ENCODE measurements at places on chromosomes 4 and X. TPM values are rescaled to one million over a fixed set of nuclear protein-coding genes. Genes with fewer than 3 reads are reported as not detected.

The NEUROG2 gene
- total RNA-seq: 0.12 TPM

The XK gene
- 0.14 TPM for total RNA-seq

The MAP9 gene
- 4.5 TPM for total RNA-seq

The CLNK gene
- total RNA-seq: 0.18 TPM

The KLB gene
- not detected for total RNA-seq

The PPEF1 gene
- total RNA-seq: not detected

The RIPPLY1 gene
- not detected for total RNA-seq

The FRAS1 gene
- 0.05 TPM for total RNA-seq

The PFKFB1 gene
- total RNA-seq: 1.2 TPM

The NAA11 gene
- total RNA-seq: not detected

- no peak for DNase-seq
Observed at GRCh38 chrX:107736781-107737531, 38.6 kb downstream of the TSC22D3 start.

GRCh38 chrX:153065389-153065788, 6.9 kb upstream of the PNMA6A start:
- no peak for DNase-seq

- peak; percentile 39 for DNase-seq
Observed at GRCh38 chrX:132292793-132293192, 73.5 kb upstream of the RAP2C start.

DNA sequence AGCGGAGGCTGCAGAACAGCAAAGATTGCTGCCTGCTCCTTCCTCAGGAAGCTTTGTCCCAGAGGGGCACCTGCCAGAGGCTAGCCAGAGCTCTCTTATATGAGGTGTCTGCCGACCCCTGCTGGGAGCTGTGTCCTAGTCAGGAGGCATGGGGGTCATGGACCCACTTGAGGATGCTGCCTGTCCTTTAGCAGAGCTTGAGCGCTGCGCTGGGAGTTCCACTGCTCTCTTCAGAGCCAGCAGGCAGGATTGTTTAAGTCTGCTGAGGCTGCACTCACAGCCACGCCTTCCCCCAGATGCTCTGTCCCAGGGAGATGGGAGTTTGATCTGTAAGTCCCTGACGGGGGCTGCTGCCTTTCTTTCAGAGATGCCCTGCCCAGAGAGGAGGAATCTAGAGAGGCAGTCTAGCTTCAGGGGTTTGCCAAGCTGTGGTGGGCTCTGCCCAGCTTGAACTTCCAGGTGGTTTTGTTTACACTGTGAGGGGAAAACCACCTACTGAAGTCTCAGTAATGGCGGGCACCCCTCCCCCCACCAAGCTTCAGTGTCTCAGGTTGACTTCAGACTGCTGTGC, 10.9 kb downstream of the DCK start:
- DNase-seq: peak; percentile 72

- no peak for DNase-seq
Observed at GRCh38 chrX:11759172-11759460, 1.1 kb downstream of the MSL3 start.

DNA sequence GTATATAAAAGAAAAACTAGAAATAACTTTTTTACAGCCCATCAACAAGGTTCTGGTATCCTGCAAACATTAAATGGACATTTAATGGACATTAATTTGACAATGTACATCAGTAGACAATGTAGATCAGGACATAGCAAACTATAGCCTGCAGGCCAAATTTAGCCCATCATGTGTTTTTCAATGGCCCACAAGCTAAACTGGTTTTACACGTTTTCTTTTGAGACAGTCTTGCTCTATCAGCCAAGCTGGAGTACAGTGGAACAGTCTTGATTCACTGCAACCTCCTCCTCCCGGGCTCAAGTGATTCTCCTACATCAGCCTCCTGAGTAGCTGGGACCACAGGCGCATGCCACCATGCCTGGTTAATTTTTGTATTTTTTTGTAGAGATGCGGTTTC, 7.2 kb downstream of the ZNF630 start:
- no peak for DNase-seq

DNA sequence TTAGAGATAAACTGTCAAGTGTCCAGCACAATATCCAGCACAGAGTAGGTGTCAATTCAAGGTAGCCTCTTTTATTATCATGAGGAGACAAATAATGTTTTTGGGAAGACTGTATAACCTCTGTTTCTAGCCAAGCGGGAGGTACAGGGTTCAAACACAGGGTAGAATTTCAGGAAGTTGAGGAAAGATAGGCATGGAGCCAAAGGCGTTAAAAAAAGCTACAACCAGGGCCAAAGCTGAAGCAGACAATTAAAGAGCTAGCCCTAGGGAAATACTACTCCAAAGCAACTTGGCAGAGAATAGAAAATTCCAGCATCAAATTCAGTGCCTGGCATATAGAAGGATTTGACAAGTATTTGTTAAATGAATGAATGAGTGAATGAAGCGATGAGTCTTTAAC, 40.0 kb upstream of the CASK start:
- no peak for DNase-seq

Measured in activated CD8-positive, alpha-beta memory T cell treated with anti-CD3 and anti-CD28 coated beads, Interleukin-2, amount 10 ng/mL, durations not matched to agents 7 days and 5 days (primary cell).